Stimulated activated CD8-positive, alpha-beta memory T cell treated with anti-CD3 and anti-CD28 coated beads, Interleukin-4, amount 100 ng/mL, for 1 hour (primary cell): ENCODE measurements at places on chromosomes 1 and 21.

DNA sequence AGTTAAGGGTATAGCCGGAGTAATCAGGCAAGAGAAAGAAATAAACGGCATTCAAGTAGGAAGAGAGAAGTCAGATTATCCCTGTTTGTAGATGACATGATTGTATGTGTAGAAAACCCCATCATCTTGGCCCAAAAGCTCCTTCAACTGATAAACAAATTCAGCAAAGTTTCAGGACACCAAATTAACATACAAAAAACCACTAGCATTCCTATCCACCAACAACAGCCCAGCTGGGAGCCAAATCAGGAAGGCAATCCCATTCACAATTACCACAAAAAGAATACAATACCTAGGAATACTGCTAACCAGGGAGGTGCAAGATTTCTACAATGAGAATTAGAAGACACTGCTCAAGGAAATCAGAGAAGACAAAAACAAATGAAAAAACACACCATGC, 45.3 kb downstream of the MAST2 start:
- no peak for DNase-seq

DNA sequence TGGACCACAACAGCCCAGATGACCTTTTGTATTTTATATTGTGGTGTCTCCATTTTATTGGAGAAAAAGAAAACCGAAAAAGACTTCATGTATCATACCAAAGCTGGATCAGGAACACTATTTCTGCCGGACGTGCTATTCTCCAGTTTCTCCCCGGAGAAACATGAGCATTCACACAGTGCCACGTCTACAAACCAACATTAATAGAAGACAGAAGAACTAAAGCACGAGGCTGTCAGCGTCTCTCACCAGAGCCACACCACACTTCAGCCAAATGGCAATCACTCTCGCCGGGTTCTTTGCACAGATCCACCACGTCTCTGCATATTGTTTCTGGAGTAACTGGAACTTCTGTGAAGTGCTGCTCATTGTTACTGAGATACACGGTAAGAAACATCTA, 24.8 kb downstream of the TP53BP2 start:
- no peak for DNase-seq

DNA sequence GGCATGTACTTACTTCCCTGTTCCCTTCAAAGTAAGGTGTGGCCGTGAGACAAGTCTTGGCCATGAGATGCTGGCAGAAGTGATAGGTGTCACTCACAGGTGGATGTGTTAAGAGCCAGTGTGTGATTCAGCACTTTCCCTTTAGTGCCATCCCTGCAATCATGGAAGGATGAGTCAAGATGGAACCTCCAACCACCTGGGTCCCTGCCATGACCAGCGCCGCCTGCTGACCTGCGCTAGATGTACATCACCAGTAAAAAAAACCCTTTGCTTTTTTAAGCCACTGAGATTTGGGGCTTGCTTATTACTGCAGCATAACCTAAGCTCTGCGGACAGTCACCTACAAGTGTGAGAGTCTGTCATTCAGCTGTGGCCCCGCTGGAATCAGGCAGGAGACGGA, 71.7 kb downstream of the TOMM20 start:
- no peak for DNase-seq

GRCh38 chr1:4603295-4604110, 50.9 kb upstream of the AJAP1 start:
- no peak for DNase-seq

DNA sequence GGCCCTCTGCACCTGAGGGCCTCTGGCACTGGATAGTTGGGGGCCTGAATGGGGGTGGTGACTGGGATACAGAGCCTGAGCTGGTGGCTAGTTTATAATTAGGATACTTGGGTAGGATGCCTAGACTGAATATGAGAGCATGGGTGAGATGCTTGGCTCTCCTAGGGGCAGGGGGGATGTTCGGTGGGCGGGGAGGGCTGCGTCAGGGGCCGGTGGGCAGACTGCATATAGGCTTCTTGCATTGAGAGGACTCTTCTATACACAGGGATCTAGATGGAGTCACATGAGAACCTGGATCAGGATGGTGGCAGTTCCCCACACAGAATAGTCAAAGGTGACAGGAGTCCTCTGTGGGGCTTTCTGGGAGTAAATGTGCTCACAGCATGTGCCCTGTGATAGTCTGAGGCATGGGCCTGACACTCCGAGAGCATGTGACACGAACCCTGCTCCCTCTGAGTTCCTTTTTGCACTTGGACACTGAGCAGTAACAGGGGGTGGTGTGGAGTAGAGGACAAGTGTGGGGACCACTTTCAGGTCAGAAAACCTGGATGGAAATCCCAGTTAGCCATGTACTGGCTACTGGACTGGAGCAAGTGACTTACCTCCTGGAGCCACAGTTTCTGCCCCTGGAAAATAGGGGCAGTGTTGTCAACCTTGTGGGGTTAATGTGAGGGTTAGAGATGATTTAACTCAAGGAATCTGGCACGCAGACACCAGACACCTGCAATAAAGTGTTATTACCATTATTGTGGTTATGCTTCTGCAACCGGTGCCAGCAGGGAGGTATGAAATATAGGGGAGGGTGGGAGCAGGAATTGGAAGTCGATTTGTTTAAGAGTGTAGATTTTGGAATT, 2.2 kb downstream of the MAP7D1 start:
- DNase-seq: no peak

- no peak for DNase-seq
These were observed 36.4 kb downstream of the KYAT3 start for GRCh38 chr1:88956003-88956402.

GRCh38 chr1:45785583-45785982, 17.8 kb upstream of the MAST2 start:
- DNase-seq: no peak

- no peak for DNase-seq
These were observed 35.6 kb downstream of the EGLN1 start for GRCh38 chr1:231386466-231386865.

DNA sequence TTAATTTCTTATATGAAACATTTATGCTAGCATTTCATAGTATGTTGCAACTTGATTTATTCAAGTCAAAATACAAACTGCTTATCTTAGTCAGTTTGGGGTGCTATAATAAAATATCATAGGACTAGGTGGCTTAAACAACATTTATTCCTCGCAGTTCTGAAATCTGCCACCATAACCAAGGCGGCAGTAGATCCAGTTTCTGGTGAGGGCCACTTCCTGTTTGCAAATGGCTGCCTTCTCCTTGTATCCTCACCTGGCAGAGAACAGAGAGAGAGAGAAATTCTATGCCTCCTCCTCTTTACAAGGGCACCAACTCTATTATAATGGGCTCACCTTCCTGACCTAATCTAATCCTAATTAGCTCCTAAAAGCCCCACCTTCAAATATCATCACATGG, 76.1 kb upstream of the RGS2 start:
- DNase-seq: no peak

DNA sequence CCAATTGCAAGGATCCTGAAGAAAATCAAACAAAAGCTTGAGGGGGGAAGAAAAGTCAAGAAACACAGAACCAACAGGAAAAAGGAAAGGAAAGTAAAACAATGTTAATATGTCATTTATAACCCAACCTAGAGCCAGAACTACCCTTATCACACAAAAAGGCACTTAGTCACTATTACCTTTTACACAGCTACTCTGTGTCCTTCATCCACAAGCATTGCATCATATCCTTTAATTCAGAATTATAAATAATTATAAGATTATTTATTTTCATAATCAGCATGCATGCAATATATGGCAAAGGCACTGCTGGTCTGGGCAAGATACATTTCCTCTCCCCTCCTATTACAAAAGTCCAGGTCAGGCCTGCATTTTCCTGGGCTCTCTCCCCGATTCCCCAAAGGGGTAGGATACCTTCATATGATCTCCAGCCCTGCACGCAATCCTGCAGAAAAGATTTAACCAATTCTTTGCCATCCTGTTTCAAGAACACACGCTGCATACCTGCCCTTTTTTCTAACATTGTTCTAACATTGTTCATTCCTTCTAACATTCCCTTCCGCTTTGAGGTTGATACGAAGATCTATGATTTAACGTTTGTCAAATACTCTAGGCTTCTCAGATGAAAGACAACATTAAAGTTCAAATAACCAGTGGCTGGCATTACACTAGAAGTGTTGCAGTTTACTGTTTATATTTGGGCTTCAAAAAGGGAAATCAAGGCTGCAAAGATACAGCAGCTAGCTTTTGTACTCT, 4.3 kb downstream of the PTPN14 start:
- no peak for DNase-seq

DNA sequence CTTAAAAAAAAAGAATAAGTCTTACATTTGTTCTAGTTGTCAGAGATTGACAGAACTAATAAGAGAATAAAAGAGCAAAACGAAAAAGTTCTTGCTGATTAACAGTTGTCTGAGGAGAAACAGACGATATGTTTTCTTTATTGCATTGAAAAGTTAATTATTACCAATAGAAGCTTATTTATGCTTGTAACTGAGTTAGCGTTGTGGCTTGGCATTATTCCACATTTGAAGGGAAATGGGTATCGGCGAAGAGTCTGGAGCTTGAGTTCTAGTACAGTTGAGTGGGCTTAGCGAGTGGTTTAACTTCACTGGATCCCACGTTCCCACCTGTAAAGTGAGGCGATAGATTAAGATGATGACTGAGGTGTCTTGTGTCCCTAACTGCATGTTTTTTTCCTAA, 109.0 kb downstream of the SDCCAG8 start:
- no peak for DNase-seq

DNA sequence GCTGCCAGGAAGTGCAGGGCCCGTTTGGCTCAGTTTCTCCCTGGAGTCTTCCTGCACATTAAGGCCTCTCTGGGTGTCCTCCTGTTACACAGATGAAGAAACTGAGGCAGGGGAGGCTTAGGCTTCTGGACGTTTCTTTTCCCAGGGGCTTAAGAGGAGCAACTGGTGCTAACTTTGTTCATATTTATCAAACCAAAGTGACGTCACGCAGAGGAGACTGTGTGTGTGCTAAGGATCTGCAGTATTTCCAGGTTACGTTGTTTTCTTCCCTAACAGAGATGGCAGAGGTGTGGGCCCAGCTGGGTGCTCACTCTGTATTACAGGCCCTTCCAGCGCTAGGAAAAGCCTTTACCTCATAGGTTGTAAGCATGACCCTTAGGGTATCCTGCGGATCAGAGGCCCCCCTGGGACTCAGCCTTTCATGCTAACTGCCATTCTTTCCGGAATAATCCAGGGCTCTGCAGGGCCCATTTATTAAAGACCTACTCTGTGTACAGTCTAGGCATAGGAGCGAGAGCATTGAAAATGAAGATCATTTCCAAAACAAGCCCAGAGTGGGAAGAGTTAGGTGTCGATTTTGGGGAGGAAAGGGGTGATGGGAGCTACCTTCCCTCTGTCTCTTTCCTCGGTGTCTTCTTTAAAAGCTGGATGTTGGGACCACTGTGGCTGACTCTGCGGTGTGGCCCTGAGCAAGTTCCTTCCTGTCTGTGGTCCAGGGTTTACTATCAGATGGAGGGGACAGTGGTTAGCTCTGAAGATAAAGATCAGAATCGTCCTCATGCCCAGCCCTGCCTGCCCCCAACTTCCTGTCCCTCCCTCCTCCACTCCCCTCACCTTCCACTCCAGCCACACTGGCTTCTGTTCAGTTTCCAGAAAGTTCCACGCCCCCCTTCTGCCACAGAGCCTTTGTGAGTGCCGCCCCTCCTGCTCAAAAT, 4.6 kb downstream of the AGTRAP start:
- no peak for DNase-seq

DNA sequence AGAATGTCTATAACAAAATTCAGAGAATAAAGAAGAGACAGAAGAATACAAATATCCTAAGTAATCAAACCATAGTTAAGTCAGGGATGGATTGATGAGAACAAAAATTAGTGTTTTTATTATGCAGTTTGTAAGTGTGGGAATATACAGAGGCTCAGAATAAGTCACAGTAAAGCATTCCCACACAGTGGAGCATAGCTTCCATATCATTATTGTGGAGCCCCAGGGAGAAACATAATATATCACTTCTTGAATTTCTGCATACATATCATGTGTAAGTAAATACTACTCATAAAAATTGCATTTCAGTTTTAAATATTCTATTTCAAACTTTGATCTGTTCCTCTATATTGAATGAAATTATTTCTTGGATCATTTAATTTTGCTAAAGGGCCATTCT, 790.4 kb downstream of the PLA2G4A start:
- DNase-seq: no peak

DNA sequence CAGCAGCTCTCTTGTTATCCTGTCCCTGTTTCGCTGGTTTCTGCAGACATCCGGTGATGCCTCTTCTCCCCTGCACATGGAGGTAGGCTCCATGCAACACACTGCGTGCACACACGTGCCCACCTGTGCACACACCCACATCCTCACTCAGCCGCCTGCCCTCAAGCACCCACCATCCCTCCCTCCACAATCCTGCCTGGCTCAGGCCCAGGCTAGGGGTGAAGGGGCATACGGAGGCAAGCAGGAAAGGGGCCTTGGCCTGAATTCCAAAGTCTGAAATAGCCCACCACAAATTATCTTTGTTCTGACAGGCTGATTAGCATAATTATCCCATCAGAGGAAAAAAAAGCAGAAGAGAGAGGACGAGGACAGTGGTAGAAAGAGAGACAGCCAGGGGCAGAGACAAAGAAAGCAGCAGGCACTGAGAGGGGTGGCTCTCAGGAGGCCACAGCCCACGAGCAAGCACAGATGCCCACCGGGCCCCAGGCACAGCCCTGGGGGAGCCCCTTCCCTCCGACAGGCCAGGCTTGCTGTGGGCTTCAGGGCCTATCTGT, 73.2 kb downstream of the GRIK3 start:
- DNase-seq: no peak

GRCh38 chr1:87331365-87332241, 2.9 kb downstream of the LMO4 start:
- peak; percentile 37 for DNase-seq

- no peak for DNase-seq
These were observed 95.5 kb downstream of the ZFYVE9 start for GRCh38 chr1:52237430-52237829.

- DNase-seq: no peak
These were observed 36.0 kb downstream of the F5 start for GRCh38 chr1:169550294-169550693.

GRCh38 chr1:221246628-221247415, 367.6 kb downstream of the HLX start:
- DNase-seq: no peak
